ENCODE measurements at places on chromosomes 6 and 20.

DNA sequence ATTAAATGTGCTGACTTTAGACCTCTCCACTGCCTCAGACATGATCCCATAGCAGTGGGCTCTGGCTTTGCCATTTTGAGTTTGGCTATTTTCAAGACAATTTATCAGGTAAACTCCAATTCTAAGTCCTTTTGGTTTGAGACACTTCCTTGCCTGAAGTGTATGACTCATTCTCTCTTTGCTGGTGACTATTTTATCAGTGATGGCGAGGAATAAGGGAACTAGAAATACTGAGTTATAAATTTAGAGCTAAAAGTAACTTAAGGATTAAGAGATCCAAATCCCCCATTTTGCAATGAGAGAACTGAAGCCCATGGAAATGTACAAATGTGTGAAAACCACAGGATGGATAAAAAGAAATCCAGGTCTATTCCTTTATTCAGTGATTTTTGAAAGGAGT lies 30.9 kb upstream of the CD83 start:
- no peak for DNase-seq

GRCh38 chr20:662277-663192 lies 9.5 kb upstream of the SRXN1 start:
- DNase-seq = no peak

- no peak for DNase-seq
Observed at GRCh38 chr6:35967076-35967774, 46.3 kb upstream of the SRPK1 start.

GRCh38 chr6:84920021-84920420 lies 155.6 kb upstream of the TBX18 start:
- DNase-seq = no peak

DNA sequence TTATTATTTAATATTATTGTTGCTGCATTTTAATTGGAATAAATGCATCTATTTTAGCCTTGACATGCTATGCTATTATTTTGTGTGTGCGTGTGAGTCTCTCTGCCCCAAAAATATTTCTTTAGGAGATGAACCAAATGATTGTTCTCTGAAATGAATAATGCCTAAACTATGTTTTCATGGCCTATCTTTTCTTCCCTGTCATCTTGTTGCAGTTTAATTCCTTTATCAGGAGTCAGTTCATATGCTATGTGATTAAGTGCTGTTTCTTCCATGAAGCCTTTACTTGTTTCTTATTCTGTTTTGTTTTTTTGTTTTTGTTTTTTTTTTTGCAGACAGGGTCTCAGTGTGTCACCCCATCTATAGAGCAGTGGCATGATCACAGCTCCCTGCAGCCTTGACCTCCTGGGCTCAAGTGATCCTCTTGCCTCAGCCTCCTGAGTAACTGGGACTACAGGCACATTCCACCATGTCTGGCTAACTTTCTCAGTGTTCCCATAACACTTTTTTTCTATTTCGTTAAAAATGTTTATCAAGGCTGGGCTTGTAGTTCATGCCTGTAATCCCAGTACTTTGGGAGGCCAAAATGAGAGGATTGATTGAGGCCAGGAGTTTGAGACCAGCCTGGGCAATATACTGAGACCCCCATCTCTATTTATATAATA lies 25.7 kb downstream of the TPX2 start:
- DNase-seq = no peak

DNA sequence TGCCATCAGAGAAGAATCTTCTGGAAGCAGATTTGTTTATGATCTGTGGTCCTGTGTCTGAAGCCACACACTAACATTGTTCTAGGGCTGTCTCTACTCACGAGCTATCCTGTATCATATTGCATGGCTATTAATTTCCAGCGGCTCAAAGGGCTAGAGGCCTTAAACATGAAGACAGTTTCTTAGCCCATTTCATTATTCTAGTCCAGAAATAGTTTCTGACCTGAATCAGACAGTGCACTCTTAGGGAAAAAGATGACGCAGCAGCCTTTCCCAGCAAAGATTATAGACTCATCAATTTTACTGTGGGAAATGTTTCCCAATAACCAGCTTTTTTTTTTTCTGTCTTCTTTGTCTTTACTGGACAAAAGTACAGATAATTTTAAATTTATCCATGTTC lies 105.3 kb upstream of the SUPT3H start:
- no peak for DNase-seq
